PC-3 (cell line): ENCODE measurements at places on chromosomes 1 and 21.
A peak's percentile ranks its signal among the peaks of the same experiment; 100 is the strongest.

- H3K4me1 ChIP-seq: no peaks in the 10 kb centered on the region
- H3K4me3 ChIP-seq: no peak overlapping the region
- DNase-seq: peak; percentile 55
- peaks cover 40% of the 10 kb centered on the region for H3K27me3 ChIP-seq
Measured at GRCh38 chr1:222335586-222335985, 212.3 kb downstream of the HHIPL2 start.

DNA sequence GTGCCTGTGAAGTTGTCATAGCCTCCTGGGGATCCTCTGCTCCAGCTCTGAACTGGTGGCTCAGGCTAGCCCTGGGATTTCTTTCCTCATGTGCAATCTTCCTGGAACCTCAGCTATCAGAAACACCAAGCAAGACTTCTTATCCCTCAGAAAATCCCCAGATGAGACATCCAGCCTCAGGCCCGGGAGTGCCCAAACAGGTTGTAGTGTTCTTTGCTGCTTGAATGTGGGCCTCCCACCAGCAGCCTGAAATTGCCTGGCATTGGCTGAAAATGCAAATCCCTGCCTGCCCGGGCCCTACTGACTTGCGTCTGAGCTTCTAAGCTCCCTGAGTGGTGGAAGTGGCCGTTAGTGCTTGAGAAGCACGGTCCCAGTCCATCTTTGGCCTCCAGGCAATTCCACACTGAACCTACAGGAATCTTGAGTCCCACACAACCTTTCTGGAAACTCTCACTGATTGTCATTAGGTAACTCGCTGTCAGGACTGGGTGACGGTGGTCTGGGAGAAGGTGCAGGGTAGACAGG, 146.8 kb downstream of the ZBTB18 start:
- H3K27ac ChIP-seq: no peak overlapping the region
- H3K4me1 ChIP-seq: 0 out of 2 replicates have a peak, but pooled peaks cover 8% of the 10 kb centered on the region
- no peaks in the 10 kb centered on the region for H3K36me3 ChIP-seq
- peak; percentile 32 for DNase-seq
- H3K4me3 ChIP-seq: no peak overlapping the region

DNA sequence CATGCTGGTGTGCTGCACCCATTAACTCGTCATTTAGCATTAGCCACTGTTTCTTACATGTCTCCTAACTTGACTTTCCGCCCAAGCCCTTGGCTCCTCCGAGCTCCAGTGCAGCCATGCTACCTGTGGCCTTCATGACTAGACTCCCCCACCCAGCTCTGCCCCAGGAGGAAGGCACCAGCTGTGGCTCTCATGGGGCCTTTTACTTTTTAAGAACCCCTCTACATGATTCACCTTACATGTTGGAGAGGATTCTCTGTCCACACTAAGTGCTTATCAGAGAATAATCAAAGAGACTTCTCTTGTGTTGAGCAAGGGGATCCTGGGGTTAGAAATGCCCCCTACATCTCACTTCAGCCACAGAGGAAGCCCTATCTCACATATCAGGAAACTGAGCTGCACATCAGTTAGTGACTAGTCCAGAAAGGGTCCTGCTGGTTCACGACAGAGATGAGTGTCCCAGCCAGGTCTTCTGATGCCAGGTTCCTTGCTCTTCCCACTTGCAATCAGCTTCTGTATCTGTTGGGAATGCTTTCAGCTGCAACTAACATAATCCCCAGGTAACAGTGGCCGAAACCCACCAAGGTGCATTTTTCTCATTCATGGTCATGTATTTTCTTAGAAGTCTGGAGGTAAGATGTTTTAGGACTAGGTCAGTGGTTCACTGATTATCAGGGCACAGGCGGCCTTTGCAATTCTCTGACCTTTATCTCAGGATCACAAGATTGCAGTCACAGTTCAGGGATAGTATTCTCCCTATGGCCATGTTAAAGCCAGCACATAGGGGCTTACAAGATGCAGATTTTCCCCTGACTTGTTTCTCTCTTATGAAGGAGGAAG, 45.9 kb downstream of the KLHDC7A start:
- H3K4me3 ChIP-seq: no peak overlapping the region
- DNase-seq: no peak
- no peak overlapping the region for H3K27ac ChIP-seq

GRCh38 chr1:58997060-58997411, 213.2 kb upstream of the JUN start:
- H3K27me3 ChIP-seq: no peaks in the 10 kb centered on the region
- no peaks in the 10 kb centered on the region for H3K36me3 ChIP-seq
- no peak for DNase-seq
- H3K27ac ChIP-seq: no peak overlapping the region

- peak overlapping the region; percentile 84 for H3K4me3 ChIP-seq
- no peak overlapping the region for H3K27ac ChIP-seq
- H3K27me3 ChIP-seq: no peaks in the 10 kb centered on the region
- DNase-seq: peak; percentile 22
- H3K36me3 ChIP-seq: no peaks in the 10 kb centered on the region
Measured at GRCh38 chr1:229272164-229273158, 1.6 kb downstream of the RAB4A start.

- H3K27me3 ChIP-seq: no peaks in the 10 kb centered on the region
- no peak overlapping the region for H3K4me3 ChIP-seq
- H3K4me1 ChIP-seq: no peaks in the 10 kb centered on the region
- no peaks in the 10 kb centered on the region for H3K36me3 ChIP-seq
Measured at GRCh38 chr1:214941061-214941460, 141.5 kb upstream of the KCNK2 start.

DNA sequence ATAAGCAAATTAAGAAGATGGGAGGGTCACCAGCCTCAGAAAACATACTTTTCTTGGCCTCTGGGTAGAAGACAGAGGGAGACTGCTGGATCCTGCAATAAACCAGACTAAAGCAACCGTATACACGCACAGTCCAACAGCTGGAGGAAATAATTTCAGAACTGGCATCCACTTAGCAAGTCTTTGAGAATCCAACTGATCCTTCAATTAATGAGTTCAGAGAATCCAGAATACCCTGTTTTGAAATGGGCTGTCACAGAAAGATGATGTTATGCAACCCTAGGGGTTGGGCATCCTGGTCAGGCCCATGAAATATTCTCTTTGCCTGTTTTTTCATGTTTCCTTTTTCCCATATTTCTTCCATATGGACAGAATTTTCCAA, 134.0 kb upstream of the MAGI3 start:
- peaks cover 8% of the 10 kb centered on the region; the same call in 1 of the 2 replicates for H3K27me3 ChIP-seq
- H3K36me3 ChIP-seq: no peaks in the 10 kb centered on the region
- peaks cover 17% of the 10 kb centered on the region for H3K4me1 ChIP-seq
- H3K27ac ChIP-seq: no peak overlapping the region
- no peak for DNase-seq

DNA sequence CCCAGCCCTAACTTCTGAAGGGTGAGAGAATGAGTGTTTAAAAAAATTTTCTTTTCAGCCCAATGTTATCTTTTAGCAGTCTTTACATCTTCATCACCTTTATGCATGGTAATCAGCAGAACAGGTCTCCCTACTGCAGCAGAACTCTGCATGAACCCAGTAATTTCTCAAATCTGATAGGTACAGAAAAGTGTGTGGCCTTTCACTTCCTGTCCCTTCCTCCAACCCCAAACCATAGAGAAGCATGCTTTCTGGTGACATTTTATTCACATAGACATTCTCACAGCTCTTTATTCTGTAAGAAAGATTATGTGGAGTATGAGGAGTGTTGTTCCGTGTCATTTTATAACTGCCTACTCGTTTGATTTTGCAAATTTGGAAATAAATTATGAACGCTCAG, 68.6 kb downstream of the RPAP2 start:
- no peaks in the 10 kb centered on the region for H3K36me3 ChIP-seq
- DNase-seq: no peak
- no peaks in the 10 kb centered on the region for H3K27me3 ChIP-seq
- no peaks in the 10 kb centered on the region for H3K4me1 ChIP-seq
- H3K27ac ChIP-seq: no peak overlapping the region

- H3K4me3 ChIP-seq: no peak overlapping the region
- no peak overlapping the region for H3K27ac ChIP-seq
- no peaks in the 10 kb centered on the region for H3K4me1 ChIP-seq
- no peak for DNase-seq
Measured at GRCh38 chr1:160891474-160891873, 6.5 kb upstream of the ITLN1 start.

- H3K27me3 ChIP-seq: no peaks in the 10 kb centered on the region
- H3K27ac ChIP-seq: no peak overlapping the region
- H3K4me3 ChIP-seq: no peak overlapping the region
- no peaks in the 10 kb centered on the region for H3K4me1 ChIP-seq
- H3K36me3 ChIP-seq: no peaks in the 10 kb centered on the region
Measured at GRCh38 chr1:116751621-116752020, 2.6 kb upstream of the CD2 start.

DNA sequence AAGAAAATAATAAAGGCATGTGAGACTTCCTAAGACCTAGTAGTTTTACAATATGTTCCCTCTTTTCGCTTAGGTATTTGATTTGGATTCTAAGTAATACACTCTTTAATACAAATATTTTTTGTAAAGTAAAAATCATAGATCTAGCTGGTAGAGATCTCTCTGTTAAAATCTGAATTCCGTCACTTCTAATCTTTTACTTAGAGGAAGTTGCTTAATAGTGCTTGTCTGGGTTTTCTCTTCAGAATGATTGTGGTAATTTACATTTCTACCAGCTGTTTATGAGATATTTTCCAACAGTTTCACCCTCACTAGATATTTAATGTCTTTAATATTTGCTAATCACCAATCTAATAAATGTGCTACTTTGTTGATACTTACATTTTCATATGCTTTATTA, 23.3 kb downstream of the RBM11 start:
- no peak overlapping the region for H3K27ac ChIP-seq
- DNase-seq: no peak
- H3K36me3 ChIP-seq: no peaks in the 10 kb centered on the region
- no peaks in the 10 kb centered on the region for H3K4me1 ChIP-seq
- H3K27me3 ChIP-seq: peaks cover 24% of the 10 kb centered on the region; the same call in 1 of the 2 replicates
- no peak overlapping the region for H3K4me3 ChIP-seq
